Midbrain (tissue), 1 donor: ENCODE measurements at places on chromosomes 5 and 9.

- DNase-seq, result no peak
Measured at GRCh38 chr9:113837334-113837733, 38.8 kb upstream of the ZNF618 start.

DNA sequence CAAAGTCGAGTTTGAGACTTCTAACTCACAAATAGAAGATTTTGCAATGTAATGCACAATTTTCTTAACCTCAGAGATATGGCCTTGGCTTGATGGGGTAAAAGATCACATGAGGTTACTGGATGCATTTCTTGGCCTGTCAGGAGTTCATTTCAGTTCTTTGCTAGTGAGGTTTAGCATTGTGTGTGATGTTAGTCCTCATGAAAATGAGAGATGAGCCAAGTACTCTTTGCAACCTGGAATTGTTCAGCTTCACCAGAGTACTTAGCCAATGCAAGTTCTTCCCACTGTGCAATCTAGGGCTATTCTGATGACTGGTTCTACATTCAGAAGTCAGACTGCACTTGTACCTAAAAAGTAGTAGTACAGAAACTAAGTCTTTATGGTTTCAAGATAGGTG is 24.9 kb downstream of the GNAQ start:
- no peak for DNase-seq

DNA sequence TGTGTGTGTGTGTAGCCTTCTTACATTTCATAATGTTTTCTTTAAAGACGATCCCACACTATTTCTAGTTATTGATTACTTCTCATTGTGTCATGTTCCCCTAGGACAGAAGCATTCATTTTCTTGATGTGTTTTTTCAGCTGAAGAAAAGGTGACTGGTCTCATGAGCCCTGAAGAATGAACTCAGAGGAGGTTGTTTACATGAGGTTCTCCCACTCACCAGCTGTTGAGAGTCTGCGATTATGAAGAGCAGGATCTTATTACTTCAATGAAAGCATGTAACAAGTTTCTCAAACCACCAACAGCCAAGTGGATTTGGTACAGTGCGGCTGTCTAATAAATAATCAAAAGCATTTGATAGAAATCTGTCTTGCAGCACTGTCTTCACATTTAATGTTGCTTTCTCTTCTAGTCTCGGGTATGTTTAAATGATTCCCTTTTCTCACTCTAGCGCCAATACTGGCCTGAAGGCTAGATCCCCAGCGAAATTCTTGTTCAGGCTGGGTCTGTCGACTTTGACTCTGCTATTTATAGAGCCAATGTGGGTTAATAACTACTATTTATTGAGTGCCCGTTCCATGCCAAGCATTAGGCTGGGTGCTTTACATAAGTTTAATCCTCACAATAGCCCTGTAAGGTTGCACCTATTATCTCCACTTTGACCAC is 9.6 kb upstream of the FSD1L start:
- no peak for DNase-seq

GRCh38 chr5:38008198-38008597 is 168.4 kb upstream of the GDNF start:
- DNase-seq, result no peak
